ENCODE measurements at places on chromosomes 2 and 18. TPM values are rescaled to one million over a fixed set of nuclear protein-coding genes. Genes with fewer than 3 reads are reported as not detected.

Gene TUBA3E
- polyA plus RNA-seq = not detected

Gene KIF5C
- 1.1 TPM for polyA plus RNA-seq

Gene COL3A1
- polyA plus RNA-seq = not detected

Gene NYAP2
- polyA plus RNA-seq = not detected

Gene CLEC4F
- not detected for polyA plus RNA-seq

Gene ADD2
- polyA plus RNA-seq = not detected

Gene CDH20
- polyA plus RNA-seq = not detected

Gene COLEC12
- polyA plus RNA-seq = not detected

Gene SERPINB13
- not detected for polyA plus RNA-seq

Gene IKZF2
- 8.0 TPM for polyA plus RNA-seq

Gene LAMA1
- polyA plus RNA-seq = not detected

Gene MYO7B
- polyA plus RNA-seq = not detected

Gene MTCL1
- not detected for polyA plus RNA-seq

Gene RAB11FIP5
- 3.7 TPM for polyA plus RNA-seq

Gene ZNF892
- 1.9 TPM for polyA plus RNA-seq

Gene AQP12B
- polyA plus RNA-seq = not detected

Gene TYMS
- polyA plus RNA-seq = 14.5 TPM

Gene RDH14
- polyA plus RNA-seq = 36.7 TPM

Gene STARD6
- not detected for polyA plus RNA-seq

Gene IL1RL2
- not detected for polyA plus RNA-seq

Gene COL6A3
- 0.04 TPM for polyA plus RNA-seq

Gene CNOT9
- polyA plus RNA-seq = 17.7 TPM

Gene AQP4
- polyA plus RNA-seq = not detected

Gene PTPRN
- polyA plus RNA-seq = 0.41 TPM

Gene CAPN14
- polyA plus RNA-seq = not detected

Gene NETO1
- polyA plus RNA-seq = not detected

Gene CCDC121
- not detected for polyA plus RNA-seq

Gene CCBE1
- 0.03 TPM for polyA plus RNA-seq

Gene ITPRIPL1
- polyA plus RNA-seq = 39.1 TPM

Gene RAB17
- polyA plus RNA-seq = not detected

Gene BOLL
- 0.08 TPM for polyA plus RNA-seq

Gene SKA1
- polyA plus RNA-seq = 1.2 TPM
